ENCODE measurements at places on chromosomes 5 and 9.
A peak's percentile ranks its signal among the peaks of the same experiment; 100 is the strongest.

DNA sequence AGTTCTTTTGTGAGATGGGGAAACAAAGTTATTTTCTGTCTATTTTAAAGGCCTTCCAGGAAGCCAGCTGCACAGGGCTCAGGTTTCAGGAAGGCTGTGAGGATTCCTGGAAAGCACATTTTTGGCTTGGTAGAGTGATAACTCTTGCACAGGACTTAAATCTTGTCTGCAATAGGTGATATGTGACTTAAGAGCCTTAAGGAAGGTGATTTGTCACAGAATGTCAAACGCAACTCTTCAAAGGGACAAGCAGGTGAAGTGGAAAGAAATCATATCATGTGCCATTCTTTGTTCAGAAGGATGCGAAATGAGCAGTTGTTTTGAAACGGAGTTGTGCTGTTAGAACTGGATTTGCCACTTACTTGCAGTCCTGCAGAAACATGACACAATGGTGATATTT, 459.3 kb downstream of the MAT2B start:
- no peak for DNase-seq

GRCh38 chr5:74608736-74609601, 31.6 kb downstream of the ENC1 start:
- no peak for DNase-seq

DNA sequence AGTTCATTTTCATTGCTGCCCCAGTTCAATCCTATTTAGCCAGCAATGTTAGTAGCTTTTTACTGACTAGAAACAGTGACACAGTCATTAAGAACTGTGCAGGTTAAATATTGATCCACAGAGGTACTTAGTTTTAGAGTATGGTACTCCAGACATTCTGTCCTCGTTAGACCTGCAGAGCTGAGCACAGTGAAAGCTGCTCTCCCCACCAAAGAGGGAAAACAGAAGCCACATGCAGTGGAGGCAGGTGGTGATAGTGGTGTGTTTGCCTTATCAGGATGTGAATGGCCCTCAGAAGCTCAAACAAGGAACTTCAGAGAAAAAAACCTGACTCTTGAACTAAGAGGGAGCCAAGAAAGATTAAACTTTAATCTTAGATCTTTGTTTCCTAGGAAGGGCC, 75.5 kb downstream of the UNC13B start:
- peak; percentile 22 for DNase-seq

DNA sequence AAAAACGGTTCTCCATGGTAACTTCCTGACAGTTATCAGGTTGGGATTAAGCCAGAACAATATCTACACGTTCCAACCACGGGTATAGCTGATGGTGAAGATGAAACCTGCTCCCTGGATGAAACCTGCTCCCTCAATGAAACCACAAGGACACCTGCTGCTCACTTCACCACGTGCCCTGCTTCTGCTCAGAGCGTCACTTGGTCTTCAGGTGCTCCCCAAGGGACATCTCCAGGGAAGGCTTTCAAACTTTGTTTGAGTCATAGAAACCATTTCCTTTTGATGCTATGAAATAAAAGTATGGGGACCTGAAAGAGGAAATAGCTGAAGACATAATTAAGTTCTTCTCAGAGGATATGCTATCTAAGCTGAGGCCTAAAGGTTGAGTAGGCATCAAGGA, 242.4 kb downstream of the MED10 start:
- DNase-seq, result peak; percentile 81

DNA sequence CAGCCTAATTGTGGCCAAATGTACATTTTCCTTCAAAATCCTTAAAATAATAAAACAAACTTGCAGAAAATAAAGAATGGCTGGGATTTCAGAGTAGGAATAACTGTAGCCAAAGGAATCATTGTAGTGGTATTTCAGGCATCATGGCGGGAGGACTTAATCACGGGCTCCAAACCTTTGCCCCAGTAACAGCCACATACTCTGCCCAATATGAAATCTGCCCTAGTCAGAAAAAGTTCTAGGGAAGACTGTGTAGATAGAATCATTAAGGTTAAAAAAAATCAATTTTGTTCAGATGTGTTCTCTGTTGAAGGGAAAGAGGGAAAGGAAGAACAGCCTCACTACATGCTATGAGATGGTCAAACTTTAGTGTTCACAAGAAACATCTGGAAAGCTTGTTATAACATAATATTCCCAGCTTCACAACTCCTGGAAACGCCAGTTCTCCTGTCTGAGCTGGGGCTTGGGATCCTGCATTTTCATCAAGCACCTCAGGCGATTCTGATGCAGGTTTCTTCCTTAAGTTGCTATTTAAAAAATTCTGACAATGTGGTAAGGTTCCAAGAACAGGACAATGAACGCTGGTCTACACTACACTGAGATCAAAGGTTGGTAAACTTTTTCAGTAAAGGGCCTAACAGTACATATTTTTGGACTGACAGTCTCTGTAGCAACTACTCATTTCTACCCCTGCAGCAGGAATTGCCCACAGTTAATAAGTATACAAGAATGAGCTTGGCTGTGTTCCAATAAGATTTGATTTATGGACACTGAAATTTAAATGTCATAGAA, 87.9 kb downstream of the CEMIP2 start:
- DNase-seq, result no peak

GRCh38 chr5:117657541-117657940, 1082.9 kb upstream of the SEMA6A start:
- DNase-seq, result no peak

DNA sequence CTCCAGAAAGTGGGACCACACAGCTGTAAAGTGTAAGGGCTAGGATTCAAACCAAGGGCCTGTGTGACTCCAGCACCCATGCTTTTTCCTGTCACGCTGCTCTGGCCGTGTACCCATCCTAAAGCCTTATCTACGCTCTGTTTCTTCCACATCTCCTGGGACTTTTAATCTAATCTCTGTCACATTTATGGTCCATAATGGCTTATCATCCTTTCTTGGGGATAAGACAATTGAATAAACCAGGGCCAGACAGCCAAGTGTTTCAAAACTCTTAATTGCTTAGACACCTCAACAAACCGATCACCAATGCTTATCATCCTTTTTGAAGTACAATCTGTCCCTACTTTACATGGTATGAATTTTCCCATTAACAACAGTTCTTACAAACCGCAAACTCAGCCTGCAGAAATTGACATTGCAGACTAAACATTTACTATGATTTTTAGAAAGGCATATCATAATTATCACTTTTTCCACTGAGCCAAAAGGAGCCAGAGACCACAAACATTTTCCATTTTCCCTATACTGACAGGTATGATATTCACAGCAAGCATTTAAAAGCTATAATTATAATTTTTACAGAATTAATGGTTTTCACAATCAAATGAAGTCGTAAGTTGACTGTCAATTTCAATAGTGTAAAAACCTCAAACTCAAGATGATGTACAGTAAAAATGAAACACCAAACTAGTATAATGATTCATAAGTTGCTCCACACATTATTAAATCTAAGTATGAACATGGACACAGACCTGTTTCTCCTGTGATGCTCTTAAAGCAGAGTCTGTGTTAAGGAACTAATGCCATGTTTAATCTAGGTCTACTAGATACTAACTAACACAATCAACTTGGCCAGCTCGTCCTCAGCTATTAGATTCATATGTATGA, 99.5 kb downstream of the FBXW11 start:
- DNase-seq, result no peak

DNA sequence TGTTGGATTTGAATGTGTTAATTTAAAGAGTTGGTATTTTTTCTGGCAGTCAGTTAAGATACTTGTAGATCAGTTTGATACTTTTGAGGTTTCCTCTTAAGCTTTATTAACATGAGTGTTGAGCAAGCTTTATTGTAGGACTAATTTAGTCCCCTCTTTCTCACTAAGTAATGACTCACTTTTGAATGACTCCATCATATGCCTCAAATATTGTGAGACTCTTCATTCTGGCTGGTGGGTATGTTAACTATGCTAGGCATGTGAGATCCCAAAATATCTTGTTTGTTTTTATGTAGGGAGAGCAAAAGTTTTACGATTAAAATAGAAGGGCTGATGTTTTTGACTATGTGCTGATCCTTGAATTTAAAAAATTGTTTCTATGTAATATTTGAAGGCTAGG, 355.7 kb downstream of the IZUMO3 start:
- no peak for DNase-seq
